ENCODE measurements at places on chromosomes 5 and 9.

- no peak for DNase-seq
Observed at GRCh38 chr5:1352231-1353219, 7.6 kb upstream of the CLPTM1L start.

DNA sequence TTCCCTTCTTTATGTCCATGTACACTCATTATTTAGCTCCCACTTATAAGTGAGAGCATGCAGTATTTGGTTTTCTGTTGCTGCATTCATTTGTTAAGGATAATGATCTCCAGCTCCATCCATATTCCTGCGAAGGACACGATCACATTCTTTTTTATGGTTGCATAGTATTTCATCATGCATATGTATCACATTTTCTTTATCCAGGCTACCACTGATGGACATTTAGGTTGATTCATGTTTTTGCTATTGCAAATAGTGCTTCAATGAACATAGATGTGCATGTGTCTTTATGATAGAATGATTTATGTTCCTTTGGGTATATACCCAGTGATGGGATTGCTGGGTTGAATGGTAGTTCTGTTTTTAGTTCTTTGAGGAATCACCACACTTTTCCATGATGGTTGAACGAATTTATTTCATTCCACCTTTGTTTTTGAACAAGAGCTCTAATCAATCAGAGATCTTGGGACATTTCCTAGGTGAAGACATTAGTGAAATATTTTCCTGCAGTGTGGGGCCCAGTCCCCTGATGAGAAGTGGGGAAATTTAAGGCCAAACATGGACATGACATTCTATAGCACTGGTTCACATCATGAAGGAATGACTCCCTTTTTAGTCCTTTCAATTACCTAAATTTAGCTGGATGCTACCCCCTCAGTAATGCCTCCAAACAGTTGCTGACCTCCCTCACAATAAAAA lies 7.1 kb upstream of the TEX48 start:
- no peak for DNase-seq

- no peak for DNase-seq
Observed at GRCh38 chr5:168177831-168178450, 113.5 kb upstream of the WWC1 start.

DNA sequence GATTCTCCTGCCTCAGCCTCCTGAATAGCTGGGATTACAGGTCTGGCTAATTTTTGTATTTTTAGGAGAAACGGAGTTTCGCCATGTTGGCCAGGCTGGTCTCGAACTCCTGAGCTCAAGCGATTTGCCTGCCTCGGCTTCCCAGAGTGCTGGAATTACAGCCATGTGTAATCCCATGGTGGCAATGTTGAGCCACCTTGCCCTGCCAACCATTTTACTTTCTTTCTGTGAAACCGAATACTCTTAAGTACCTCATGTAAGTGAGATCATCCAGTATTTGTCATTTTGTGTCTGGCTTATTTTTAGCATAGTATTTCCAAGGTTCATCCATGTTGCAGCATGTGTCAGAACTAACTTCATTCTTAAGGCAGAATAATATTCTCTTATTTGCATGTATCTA lies 8.2 kb downstream of the PRRC2B start:
- no peak for DNase-seq

- no peak for DNase-seq
Observed at GRCh38 chr5:88502179-88503040, 233.8 kb upstream of the TMEM161B start.

GRCh38 chr5:14250748-14251701 lies 107.9 kb downstream of the TRIO start:
- no peak for DNase-seq

DNA sequence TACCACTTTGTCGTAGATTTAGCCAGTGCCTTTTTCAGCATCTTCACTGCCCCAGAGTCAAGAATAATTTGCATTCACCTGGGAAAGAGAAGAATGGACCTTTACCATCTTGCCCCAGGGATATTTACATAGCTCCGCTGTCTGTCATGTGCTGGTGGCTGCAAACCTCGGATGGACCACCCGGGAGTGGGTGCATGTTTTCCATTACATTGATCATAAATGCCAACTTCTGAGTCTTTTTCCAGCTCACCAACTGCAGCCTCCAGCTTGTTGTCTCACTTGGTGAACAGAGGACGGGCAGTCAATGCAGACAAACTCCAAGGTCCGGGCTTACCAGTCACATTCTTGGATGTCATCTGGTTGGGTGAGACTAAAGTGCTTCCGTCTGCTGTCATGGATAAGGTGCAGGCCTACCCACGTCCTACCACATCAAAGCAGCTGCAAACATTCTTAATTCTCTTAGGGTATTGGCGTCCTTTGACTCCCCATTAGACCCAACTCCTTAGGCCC lies 155.8 kb upstream of the APC start:
- DNase-seq = no peak

Data from stimulated activated CD4-positive, alpha-beta T cell treated with anti-CD3 and anti-CD28 coated beads, Interleukin-15, amount 100 ng/mL, for 48 hours (primary cell).